ENCODE measurements at places on chromosomes 3 and 15.

- no peak for DNase-seq
These were observed 1010.0 kb downstream of the SQOR start for GRCh38 chr15:46644501-46645481.

- DNase-seq = peak; percentile 9
These were observed 4.1 kb upstream of the CLASP2 start for GRCh38 chr3:33722191-33722590.

DNA sequence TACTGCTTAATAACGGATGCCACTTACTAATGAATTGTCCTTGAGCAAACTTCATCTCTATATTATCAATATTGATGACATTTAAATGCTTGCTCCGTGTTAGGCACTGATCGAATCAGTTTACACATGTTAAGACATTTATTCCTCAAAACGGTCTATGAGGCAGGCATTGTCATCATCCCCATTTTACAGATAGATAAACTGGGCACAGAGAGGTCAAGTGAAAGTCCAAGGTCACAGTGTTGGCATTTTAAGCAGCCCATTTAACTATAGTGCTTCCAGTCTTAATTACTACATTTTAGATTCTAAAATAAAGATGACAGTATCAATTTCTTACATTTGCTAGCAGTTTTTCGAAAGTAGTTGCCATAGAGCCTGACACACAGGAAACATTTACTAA, 966 bp upstream of the ABI3BP start:
- DNase-seq = no peak

- DNase-seq = no peak
These were observed 21.4 kb upstream of the CELF6 start for GRCh38 chr15:72341361-72341760.

- DNase-seq = no peak
These were observed 6.7 kb downstream of the COPS2 start for GRCh38 chr15:49148727-49149126.

GRCh38 chr15:22263738-22264137, 183.4 kb downstream of the OR4M2 start:
- DNase-seq = no peak

Measured in fibroblast of mammary gland (primary cell).